ENCODE measurements at places on chromosomes 2 and 18.

- no peak for DNase-seq
These were observed 184.1 kb upstream of the GLI2 start for GRCh38 chr2:120551522-120551921.

DNA sequence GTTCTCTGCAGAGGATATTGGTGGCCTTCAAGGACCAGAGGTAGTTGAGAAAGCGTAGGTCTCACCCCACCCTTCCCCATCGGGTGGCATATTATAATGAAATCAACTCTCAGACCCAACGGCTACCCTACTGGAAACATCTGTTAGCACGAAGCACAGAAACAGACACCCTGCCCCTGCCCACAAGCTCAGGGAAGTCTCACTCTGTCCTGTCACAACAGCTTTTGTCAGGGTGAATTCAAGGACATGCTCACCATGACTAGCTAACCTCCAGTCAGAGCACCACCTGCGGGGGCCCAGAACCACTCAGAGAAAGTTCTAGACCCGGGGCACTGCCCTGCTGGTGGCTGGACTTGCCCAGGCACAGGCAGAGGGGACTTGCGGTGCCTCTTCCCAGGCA lies 3.5 kb upstream of the B3GNT7 start:
- no peak for DNase-seq

DNA sequence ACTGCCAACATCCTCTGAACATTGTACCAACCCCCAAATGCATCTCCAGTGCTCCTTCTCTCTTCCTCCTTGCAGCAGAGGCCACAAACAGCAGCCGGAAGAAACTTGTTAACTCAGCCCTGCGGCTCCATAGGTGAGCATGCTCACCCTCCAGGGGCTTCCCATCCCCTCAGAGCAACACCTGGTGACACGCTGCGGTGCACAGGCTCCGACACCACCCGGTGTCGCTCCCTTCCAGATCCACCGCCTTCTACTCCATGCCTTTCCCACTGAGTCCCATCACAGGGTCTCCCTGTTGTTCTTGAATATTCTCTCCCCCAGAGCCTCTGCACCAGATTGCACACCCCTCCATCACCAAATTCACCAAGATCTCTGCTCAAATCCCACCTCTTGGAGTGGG lies 171.5 kb upstream of the FHL2 start:
- no peak for DNase-seq

- DNase-seq, result no peak
These were observed 53.5 kb downstream of the NXPH2 start for GRCh38 chr2:138726681-138727080.

Measured in NCI-H748 treated with DMSO at 0.1 percent for 48 hours (cell line).